ENCODE measurements at places on chromosomes 4 and X. TPM values are rescaled to one million over a fixed set of nuclear protein-coding genes. Genes with fewer than 3 reads are reported as not detected.

The SAGE1 gene
- total RNA-seq: not detected

The LIMCH1 gene
- 5.2 TPM for total RNA-seq

The PLXNB3 gene
- 5.4 TPM for total RNA-seq

The GPR50 gene
- total RNA-seq: not detected

The HHIP gene
- not detected for total RNA-seq

The ACE2 gene
- not detected for total RNA-seq
